ENCODE measurements at places on chromosomes 4 and X.

- no peak for DNase-seq
Measured at GRCh38 chrX:386239-386767, 404 bp downstream of the PPP2R3B start.

DNA sequence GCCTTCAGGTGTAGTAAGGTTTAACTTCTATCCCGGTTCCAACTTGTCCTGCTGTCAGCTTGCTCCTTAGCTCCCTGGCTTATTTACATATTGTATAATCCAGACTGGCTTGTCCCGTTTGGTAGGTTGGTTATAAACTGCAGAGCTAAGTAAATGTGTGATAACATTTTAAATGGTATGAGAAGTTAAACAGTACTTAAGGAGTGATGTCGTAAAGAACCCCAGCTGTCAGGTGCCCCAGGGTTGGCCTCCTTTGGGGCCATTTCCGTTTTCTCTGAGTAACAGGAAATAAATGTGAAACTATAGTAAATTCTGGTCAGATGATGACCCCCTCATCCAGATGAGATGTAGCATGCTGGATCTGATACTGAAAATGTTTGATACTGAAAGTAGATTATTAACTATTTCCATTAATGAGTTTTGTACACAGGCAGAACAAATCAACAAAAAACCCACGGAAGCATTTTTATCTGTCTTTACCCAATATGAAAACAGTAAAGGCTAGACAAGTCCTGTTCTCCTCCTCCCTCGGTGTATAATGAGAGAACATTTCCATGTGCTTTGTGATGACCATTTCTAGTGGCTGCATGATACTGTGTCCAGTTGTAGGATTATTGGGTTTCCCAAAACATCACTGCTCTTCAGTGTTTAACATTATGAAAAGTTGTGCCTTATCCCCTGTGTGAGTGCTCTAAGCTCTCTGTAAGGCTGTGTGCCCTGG, 22.4 kb downstream of the GAB1 start:
- DNase-seq = no peak

GRCh38 chr4:8905226-8905772, 33.7 kb upstream of the HMX1 start:
- no peak for DNase-seq

DNA sequence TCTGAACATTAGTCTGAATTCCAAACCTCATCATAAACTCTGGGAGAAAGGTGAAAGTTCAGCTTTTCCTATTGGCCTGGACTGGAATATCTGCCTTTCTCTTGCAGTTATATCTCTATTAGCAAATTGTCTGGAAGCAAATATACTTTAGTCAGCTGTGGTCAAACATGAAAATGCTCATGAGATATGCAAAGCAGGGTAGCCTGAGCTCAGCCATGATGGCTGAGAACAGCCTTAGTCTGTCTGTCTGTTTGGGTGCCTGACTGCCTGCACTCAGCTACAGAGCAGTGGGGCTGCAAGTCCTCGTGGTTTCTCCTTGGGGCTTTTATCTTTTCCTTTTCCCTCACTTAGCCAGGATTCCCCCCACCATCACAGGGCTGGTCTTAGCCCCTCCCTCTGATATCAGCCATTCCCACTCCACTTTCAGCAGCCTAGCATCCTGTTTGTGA, 19.5 kb upstream of the PGRMC2 start:
- DNase-seq = no peak

DNA sequence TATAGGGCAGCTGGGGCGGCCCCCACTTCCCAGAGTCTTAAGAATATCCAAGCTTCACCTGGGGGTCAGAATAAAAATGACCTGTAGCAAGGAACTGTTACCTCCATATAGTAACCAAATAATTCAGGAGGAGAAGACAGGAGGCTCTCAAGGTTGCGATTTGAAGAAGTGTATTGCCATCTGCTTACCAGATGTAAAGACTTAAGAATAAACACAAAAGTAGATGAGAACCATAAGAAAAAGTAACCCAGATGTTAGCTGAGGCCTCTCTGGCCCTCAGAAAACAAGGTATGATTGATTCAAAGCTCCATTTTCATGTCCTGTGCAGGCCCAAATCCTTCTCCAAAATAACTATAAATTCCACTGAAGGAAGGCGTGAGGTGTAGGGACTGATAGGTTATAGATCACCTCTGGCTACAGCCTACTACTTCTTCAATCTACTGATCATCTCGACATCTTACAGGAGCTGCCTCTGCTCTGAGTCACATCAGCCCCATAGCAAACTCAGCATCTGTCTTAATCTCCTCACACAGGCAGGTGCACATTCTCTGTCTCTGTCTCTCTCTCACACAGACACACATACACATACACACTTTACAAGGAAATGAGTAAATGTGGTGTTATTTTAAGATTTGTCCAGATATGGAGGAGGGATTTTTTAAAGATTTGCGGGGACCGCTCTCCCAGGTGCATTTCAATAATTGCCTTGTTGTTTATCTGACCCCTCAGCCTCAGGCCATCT, 193.9 kb upstream of the EDNRA start:
- DNase-seq = no peak

DNA sequence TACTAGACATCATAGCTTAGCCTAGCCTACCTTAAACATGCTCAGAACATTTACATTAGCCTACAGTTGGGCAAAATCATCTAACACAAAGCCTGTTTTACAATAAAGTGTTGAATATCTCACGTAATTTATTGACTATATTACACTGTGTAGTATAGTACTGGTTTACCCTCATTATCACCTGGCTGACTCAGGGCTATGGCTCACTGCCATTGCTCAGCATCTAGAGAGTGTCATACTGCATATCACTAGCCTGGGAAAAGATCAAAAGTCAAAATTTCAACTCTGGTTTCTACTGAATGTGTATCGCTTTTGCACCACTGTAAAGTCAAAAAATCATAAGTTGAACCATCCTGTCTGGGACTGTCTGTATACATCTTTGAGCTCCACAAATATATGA, 78.6 kb downstream of the CEP44 start:
- DNase-seq = no peak

- DNase-seq = no peak
Measured at GRCh38 chrX:147803948-147804347, 107.8 kb upstream of the FMR1 start.

DNA sequence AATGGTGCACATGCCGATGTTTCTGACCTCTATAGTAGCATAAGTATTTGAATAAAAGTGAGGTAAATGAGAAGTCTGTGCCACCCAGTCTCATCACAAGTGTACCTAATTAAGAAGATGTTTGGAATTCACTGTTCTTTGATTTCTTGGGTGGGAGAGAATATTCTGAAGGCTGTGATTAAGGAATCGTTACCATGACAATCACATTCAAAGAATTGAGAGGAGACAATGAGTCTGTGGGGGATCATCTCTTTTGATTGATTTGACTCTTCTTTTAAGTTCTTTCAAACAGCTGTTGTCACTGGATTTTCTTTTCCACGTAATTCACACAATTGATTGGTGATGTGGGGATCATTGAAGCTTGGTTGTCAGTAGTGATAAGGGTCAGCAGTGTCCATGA, 18.1 kb downstream of the FHL1 start:
- no peak for DNase-seq

GRCh38 chrX:7190157-7190556, 42.2 kb upstream of the PUDP start:
- DNase-seq = no peak

GRCh38 chrX:150525061-150525919, 43.1 kb upstream of the MTM1 start:
- no peak for DNase-seq

- no peak for DNase-seq
Measured at GRCh38 chr4:37780444-37781130, 45.9 kb upstream of the PGM2 start.

DNA sequence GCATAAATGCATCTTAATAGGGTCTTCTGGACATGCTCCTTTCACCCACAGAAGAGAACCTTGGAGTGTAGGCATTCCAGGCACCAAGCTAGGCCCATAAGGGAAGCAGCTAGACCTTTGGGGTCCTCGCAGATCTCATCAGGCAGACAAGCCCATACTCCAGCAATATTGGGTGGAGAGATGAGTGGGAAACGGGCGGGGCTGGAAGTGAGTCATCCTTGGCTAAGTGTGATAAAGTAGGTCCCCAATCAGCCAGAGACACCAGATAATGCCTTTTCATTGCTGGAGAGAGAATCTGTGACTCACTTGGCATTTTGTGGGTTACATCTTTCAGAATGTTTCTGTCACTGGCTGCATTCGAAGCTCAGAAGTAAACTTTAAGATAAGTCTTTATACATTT, 133.3 kb upstream of the MBNL3 start:
- DNase-seq = no peak

DNA sequence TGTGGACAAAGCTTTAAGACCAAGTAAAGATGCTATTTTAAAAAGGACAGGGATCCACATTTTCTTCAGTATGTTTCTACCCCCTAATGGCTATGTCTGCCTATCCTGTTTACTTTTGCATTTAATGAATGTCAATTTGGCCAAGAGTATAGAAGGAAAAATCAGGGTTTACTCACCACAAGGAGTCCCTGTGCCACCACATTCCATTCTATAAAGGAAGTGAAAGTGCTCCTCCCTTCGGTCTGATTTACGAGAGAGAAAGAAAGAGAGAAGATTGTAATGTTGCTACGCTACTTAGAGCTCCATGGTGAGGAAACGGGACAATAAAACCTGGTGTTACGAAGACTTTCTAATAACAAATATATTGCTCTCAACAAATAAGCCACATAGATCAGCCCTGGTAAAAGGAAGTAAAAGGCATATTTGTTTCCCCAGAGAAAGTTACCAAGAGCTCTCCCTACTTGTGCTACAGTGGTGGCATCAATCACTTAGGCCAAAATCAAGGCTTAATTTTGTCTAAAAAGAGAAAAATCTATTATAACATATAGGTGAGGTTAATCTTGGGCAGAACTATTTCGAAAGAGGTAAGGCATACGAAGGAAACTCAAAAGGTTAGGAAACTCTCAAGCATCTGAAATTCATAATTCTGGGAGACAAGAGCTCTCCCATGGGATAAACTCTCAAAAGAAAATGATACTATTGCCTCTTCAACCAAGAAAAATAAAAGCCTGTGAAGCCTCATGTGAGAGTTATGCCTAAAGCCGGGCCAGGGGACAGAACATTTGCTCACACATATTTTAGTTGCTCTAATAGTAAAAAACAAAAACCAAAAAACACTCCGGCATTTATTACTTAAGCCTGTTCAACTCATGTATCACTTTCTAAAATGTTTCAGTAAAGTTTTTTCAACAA, 29.5 kb downstream of the TAPT1 start:
- peak; percentile 86 for DNase-seq

DNA sequence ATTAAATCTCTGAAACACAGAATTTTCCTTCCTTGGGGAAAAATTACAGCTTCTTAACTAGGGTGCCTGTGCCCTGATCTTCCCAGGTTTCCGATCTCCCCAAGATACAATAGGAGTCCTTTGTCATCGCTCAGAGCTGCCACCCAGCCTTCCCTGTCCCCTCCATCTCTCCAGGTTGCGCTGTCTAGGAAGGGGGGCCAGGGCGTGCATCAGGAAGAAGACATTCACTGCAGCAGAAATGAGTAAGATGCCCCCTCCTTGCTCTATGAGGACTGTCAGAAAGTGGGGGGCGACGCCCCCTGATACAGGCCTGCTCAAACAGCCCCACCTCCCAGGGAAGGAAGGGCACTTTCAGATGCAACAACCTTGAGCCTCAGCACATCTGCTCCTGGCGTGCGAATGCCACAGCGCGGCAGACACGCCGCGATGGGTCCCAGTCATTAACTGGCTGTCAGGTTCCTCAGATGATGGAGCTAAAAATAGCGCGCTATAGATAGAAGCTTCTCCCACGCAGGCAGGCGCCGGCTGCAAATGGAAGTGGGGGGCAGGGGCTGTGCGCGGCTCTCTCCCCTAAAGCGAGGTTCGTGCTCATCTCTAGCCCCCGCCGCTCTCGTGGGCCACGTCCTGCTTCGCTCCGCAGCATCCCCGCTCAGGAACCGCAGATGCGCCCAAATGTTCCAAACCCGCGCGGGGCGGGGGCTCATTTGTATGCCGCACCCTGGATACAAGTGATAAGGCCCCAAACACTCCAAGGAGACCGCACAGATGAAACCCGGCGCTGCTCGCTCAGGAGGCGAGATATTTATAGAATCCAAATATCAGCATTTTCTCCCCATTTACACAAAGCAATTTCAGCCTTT, 57.6 kb upstream of the LGI2 start:
- DNase-seq = no peak

DNA sequence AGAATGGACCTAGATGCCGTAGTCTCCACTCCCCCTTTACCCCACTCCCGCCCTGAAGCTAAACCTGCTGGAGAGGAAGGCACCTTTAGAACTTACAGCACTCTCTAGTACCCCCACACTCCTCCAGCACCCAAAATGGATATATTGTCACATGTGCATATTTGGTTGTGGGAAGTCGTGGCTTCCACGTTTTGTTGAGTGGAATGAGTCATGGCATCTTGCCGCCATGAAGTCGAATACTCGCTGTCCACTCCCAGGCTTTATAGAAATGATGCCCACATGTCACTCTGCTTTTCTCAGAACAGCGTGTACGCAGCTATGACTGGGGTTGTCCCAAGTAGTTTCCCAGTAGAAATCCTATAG, 545 bp downstream of the ABCE1 start:
- DNase-seq = peak; percentile 49

GRCh38 chr4:13367244-13367643, 116.9 kb downstream of the RAB28 start:
- no peak for DNase-seq

DNA sequence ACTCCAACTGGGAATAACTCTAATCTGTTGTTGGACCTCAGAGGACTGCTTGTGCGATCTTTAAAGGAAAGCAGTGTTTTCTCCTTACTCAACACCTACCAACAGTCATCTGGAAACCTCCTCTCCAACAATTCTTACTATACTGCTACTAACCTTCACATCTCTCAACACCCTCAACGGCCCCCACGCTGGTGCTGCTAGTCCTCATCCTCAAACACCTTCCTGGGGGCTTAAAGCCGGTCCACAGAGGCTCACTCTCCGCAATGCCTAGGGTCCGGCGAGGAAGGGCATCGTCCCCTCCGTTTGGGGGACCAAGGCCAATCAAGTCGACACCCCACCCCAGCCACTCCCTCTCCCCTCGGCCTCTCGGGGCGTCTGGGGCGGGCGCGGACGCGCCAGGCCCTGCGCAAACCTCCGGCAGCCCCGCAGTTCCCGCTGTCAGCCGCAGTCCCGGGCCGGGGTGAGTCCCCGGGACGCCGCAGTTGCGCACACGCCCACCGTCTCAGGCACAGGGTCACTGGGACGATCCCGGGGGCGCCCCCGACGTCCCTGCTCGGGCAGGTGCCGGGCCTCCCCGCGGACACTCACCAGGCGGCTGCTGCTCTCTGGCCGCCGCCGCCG, 418 bp downstream of the TAB3 start:
- DNase-seq = no peak

Measured in fibroblast of gingiva (primary cell).